ENCODE measurements at places on chromosomes 12 and 14.
A peak's percentile ranks its signal among the peaks of the same experiment; 100 is the strongest.

- DNase-seq, result peak; percentile 22
These were observed 316.9 kb downstream of the DAD1 start for GRCh38 chr14:22271838-22272799.

GRCh38 chr14:48350971-48351370, 675.6 kb upstream of the MDGA2 start:
- no peak for DNase-seq

- DNase-seq, result no peak
These were observed 27.7 kb upstream of the FZD10 start for GRCh38 chr12:130134563-130134915.

DNA sequence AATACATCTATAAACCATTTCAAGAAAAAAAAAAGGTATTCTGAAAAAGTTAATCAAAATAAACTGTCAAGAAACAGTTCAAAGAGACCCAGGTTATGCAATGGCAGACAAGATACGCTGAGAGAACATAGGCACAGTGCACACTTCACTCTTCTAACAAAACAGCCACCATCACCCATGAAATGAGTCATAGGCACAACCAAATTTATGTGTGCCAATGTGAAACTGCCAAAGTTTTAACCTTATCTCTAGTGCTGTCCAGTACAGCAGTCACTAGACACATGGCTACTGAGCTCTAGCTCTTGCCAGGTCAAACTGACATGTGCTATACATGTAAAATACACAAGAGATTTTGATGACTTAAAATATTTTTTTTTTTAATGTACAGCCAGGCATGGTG, 1.4 kb downstream of the CEP128 start:
- no peak for DNase-seq

- no peak for DNase-seq
These were observed 14.7 kb downstream of the AACS start for GRCh38 chr12:125079648-125080645.

DNA sequence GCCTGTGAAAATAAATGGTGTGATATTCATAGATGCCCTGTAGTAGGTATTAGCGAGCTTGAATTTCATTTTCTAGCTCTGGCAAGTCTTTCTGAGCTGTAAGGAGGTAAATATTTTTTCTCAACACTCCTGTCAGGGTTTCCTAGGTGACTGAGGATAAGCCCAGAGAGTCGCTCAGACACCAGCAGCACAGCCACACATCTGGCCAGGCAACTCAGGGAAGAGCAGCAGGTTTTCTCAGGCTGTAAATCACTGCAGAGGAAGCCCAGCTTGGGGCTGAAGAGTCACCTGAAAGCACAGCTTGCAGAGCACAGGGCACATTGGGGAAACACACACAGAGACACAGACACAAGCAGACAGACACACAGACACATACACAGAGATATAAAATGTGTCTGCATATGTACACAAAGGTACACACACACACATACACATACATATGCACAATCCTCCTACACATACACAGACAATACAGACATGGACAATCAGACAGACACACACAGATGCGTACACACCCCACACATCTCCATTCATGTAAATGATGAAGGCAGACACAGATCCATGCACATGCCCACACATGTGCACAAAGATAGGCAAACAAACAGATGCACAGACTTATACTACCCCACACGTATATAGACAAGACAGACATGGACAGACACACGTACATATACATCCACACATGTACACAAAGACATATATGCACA, 232.0 kb upstream of the TMTC1 start:
- no peak for DNase-seq

GRCh38 chr12:179885-180284, 34.1 kb downstream of the SLC6A12 start:
- no peak for DNase-seq

DNA sequence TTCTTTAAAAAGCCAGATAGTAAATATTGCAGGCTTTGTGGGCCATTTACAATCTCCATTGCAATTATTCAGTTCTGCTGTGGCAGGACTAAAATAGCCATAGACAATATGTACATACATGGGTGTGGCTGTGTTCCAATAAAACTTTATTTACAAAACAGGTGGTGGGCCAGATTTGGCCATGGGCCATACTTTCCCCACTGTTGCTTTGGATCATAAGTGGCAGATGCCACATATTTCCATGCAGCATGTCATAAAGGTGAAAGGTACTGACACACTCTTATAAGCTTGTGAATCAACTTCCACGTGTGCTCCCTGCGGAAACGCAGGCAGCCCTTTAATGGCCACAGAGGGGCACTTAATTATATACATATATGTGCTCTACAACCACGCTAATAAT, 244.4 kb upstream of the FOXN3 start:
- no peak for DNase-seq

DNA sequence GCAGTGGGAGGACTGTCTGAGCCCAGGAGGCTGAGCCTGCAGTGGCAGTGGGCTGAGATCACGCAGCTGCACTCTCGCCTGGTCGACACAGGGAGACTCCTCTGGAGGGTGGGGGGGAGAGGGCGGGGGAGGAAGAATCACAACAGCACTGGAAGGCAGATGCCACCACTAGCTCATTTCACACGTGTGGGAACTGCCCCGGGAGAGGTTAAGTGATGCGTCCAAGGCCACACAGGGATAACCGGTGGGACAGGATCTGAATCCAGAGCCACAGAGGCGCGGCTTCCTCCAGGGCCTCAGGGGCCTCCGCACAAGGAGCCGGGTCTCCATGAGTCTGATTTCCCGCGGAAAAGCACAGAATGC, 20.8 kb downstream of the STX2 start:
- DNase-seq, result peak; percentile 50

GRCh38 chr12:8077207-8077606, 4.9 kb upstream of the NECAP1 start:
- DNase-seq, result no peak

- DNase-seq, result no peak
These were observed 185.3 kb downstream of the CALM1 start for GRCh38 chr14:90582166-90582565.

GRCh38 chr14:29814156-29815015, 113.3 kb downstream of the PRKD1 start:
- DNase-seq, result no peak

DNA sequence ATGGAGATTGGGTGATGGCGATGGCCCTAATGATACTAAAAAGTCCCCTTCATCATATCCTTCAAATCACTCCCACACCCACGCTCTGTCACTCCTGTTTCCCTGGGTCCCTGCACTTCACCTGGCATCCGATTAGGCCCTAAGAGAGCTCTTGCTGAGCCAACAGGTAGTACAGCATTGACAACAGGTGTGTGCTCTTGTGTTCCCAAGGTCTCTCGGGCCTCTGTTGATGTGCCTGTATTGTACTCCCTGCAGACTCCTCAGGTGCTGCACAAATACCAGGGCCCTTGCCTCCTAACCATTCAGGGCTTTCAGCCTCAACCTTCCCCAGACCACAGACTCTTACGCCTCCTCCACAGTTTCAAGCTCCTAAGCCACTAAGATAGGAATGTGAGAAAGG, 25.8 kb upstream of the VDR start:
- DNase-seq, result no peak

DNA sequence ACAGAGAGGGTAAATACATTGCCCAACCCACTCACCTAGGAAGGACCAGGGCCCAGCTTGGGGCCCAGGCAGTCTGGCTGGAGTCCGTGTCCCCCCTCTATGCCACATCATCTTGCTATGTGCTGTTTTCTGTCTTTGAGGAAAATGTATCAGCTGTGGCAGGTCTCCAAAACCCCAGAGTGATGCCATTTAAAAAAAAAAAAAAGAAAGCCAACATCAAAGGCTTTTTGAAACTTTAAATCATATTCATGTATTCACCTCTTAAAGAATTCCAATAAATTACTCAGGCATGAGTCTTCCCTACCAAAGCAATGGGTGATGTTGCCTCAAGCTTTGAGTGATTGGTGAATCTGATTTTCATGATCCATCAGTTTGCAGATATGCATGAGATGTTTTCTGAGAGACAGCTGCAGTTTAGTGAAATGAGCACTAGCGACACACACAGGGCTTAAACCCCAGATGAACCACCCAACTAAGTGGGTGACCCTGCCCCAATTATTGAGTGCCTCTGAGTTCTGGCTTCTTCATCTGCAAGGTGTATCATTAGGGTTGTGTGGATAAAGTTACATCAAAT, 6.1 kb downstream of the KRT81 start:
- DNase-seq, result no peak

Measured in CD4-positive, alpha-beta T cell (primary cell).